ENCODE measurements at places on chromosomes 7 and 10. TPM values are rescaled to one million over a fixed set of nuclear protein-coding genes. Genes with fewer than 3 reads are reported as not detected.

Gene TUBB8
- total RNA-seq: 0.12 TPM

Gene GBX1
- not detected for total RNA-seq

Gene MPLKIP
- 38.8 TPM for total RNA-seq

Gene RINT1
- 14.3 TPM for total RNA-seq

Gene COBL
- 4.2 TPM for total RNA-seq

Gene FXYD4
- total RNA-seq: not detected

Gene ZPBP
- not detected for total RNA-seq

Gene TDRD1
- total RNA-seq: not detected

Gene FZD8
- 7.2 TPM for total RNA-seq

Gene FOXI2
- not detected for total RNA-seq

Gene COX15
- total RNA-seq: 29.4 TPM

Gene COX19
- 5.6 TPM for total RNA-seq

Gene CYTH3
- 23.4 TPM for total RNA-seq

Gene PITRM1
- 82.6 TPM for total RNA-seq

Gene METTL2B
- 22.6 TPM for total RNA-seq

All from A549 treated with CORT108297 at 1 μM for 4 hours (cell line).